ENCODE measurements at places on chromosomes 12 and 14. TPM values are rescaled to one million over a fixed set of nuclear protein-coding genes. Genes with fewer than 3 reads are reported as not detected.

AVPR1A gene
- total RNA-seq: not detected

DNA sequence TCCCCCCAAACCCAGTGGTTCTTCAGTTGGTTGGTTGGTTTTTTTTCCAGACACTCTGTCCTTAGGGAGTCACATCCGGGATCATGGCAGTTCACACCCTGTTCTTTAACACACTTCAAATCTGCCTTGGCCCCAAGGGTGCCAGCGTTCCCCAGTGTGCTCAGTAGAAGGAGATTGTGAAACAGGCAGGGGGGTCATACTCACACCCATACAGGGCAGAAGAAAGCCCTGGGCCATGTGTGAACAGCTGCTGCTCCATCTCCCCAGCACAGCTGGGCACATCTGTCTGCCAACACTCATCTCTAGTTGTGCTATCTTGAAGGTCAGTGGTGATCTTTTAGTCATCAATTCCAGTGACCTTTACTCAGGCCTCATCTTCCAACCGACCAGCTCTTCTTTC lies 64.4 kb upstream of the FUT8 start:
- no peaks in the 10 kb centered on the region for H3K4me1 ChIP-seq
- DNase-seq: no peak
- H3K27ac ChIP-seq: no peak overlapping the region
- no peaks in the 10 kb centered on the region for H3K36me3 ChIP-seq
- no peak overlapping the region for H3K4me3 ChIP-seq
- H3K27me3 ChIP-seq: no peaks in the 10 kb centered on the region

GRCh38 chr12:66268562-66268961 lies 33.7 kb upstream of the HELB start:
- H3K27ac ChIP-seq: no peak overlapping the region
- H3K4me1 ChIP-seq: peaks cover 20% of the 10 kb centered on the region
- no peaks in the 10 kb centered on the region for H3K27me3 ChIP-seq
- H3K4me3 ChIP-seq: no peak overlapping the region

GRIP1 gene
- total RNA-seq: 5.4 TPM

- H3K27ac ChIP-seq: no peak overlapping the region
- DNase-seq: no peak
- H3K4me1 ChIP-seq: peaks cover 40% of the 10 kb centered on the region
- H3K36me3 ChIP-seq: peaks cover 30% of the 10 kb centered on the region
- H3K4me3 ChIP-seq: no peak overlapping the region
Measured at GRCh38 chr12:120447992-120448391, 1.7 kb downstream of the GATC start.

DNA sequence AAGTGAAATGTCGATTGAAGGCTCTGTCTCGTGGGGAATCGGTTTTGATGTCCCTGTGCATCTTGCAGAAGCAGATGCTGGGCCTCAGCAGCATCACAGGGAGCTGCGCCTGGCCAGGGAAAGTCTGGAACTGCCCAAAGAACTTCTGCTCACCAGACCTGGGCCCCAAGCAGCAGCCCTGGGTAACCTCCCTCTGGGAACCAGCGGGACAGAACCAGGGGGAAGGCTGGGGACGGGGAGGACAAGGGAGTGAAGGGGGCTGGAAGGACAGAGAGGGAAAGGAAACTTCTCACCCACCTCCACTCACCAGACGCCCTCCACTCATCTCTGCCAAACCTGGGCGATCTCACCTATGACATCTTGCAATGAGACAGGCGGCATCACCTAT lies 26.8 kb upstream of the C14orf180 start:
- no peak for DNase-seq
- no peaks in the 10 kb centered on the region for H3K27me3 ChIP-seq
- H3K27ac ChIP-seq: no peak overlapping the region
- no peaks in the 10 kb centered on the region for H3K36me3 ChIP-seq
- no peaks in the 10 kb centered on the region for H3K4me1 ChIP-seq
- H3K4me3 ChIP-seq: no peak overlapping the region

GRCh38 chr12:128829861-128830504 lies 6.2 kb upstream of the SLC15A4 start:
- no peak overlapping the region for H3K27ac ChIP-seq
- DNase-seq: no peak
- H3K4me3 ChIP-seq: no peak overlapping the region
- no peaks in the 10 kb centered on the region for H3K36me3 ChIP-seq
- H3K4me1 ChIP-seq: peaks cover 3% of the 10 kb centered on the region

DNA sequence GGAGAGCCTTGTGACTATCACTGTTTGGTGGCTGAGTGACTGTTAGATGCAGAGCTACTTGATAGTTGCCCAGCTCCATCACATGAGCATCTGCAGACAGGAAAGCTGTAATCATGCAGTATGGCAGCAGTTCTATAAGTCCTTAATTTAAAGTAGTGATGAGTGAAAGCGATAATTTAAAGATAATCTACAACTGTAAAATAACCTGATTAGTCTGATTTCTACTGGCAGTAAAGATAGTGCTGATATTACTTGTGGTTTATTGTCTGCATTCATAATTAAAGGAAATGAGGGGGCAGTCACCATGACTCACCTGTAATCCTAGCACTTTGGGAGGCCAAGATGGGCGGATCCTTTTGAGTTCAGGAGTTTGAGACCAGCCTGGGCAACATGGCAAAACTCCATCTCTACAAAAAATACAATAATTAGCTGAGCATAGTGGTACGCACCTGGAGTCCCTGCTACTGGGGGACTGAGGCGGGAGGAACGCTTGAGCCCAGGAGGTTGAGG lies 41.2 kb upstream of the PLEKHD1 start:
- H3K27me3 ChIP-seq: no peaks in the 10 kb centered on the region
- peaks cover 15% of the 10 kb centered on the region for H3K36me3 ChIP-seq
- no peak overlapping the region for H3K4me3 ChIP-seq
- H3K4me1 ChIP-seq: no peaks in the 10 kb centered on the region
